Germinal center (tissue), 1 donor: ENCODE measurements at places on chromosomes 1 and 21.

- no peak for DNase-seq
Measured at GRCh38 chr1:165637427-165637826, 6.4 kb downstream of the MGST3 start.

GRCh38 chr1:221921936-221922335 is 180.0 kb upstream of the DUSP10 start:
- no peak for DNase-seq

DNA sequence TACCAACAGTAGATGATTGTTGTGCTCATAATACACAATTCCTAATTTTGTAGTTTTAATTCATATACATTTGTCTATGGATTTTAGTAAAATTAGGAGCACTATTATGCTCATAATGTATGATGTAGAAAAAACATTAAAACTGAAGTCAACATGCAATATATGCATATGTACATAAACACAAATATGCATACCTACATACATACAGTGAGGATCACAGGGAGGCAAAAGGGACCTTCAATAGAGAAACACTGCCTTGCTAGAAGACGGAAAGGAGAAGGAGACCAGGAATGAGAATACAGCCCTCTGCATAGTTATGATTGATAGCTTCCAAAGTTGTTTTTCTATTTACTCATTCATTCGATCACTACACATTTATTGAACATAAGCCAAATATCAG is 606.5 kb downstream of the LMO4 start:
- DNase-seq = no peak

DNA sequence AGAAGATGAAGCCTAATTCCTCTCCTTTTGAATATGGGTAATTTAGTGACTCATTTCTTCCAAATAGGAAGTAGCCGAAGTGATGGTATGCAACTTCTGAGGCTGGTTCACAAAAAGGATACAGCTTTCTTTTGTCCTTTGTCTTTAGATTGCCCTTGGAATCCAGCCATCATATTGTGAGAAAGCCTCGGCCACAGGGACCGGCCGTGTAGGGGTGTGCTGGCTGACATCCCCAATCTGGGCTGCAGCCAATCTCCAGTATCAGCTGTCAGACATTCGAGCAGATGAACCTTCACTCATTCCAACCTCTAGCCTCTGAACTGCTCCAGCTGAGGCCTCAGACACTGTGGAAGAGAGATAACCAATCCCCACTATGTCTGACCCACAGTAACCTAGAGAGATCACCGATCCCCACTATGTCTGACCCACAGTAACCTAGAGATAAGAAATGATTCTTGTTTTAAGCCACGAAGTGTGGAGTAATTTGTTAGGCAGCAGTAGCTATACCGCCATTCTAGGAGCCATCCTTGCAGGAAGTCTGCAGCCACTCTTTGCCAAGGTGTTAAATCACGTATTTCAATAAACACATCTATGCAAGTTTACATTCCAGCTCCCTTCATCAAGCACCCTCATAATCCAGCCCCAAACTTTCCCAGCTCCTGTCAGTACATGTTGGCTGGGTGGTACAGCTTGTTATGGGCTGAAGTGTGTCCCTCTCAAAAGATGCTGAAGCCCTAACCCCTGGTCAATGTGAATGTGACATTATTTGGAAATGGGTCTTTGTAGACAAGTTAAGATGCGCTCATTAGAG is 2.9 kb upstream of the DIP2A start:
- no peak for DNase-seq

- DNase-seq = no peak
Measured at GRCh38 chr1:234368320-234369032, 4.8 kb upstream of the COA6 start.

- no peak for DNase-seq
Measured at GRCh38 chr1:223429313-223429731, 36.1 kb downstream of the CCDC185 start.

DNA sequence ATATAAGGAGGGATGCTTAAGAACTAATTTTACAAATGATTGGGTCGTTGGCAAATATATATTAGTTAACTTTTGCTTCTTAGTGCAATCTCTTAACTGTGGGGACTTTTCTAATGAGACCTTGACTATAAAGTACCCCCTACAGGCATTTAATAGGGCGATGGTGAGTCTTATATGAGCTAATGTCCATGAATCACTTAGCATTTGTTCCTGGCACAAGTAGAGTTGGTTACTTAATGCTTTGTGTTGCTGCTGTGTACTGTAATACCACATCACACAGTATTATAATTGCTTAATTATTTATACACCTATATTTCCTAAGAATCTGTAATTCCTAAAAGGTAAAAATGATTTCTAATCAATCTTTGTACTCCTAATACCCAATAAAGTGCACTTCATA is 25.3 kb upstream of the TMCO1 start:
- no peak for DNase-seq

DNA sequence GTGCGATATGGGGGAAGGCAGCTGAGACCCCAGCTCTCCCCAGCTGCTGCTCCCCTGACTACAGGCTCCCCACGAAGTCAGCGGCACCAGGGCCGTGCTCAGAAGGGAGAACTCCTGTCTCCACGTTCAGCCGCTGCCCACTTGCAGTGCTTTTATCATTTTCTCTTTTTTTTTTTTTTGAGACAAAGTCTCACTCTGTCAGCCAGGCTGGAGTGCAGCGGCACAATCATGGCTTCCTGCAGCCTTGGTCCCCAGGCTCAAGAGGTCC is 933 bp upstream of the FTCD start:
- DNase-seq = no peak

- no peak for DNase-seq
Measured at GRCh38 chr21:37767984-37768383, 148.3 kb downstream of the KCNJ6 start.

DNA sequence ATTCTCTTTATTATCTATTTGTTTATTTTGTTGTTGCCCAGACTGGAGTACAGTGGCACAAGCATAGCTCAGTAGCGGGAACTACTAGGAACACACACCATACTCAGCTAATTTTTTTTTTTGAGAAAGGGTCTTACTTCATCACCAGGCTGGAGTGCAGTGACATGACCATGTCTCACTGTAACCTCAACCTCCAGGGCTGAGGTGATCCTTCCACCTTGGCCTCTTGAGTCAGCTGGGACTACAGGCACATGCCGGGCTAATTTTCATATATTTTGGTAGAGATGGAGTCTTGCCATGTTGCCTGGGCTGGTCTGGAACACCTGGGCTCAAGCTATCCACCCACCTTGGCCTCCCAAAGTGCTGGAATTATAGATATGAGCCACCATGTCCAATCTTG is 5.3 kb upstream of the TXNIP start:
- DNase-seq = no peak

- DNase-seq = no peak
Measured at GRCh38 chr1:177476676-177477075, 305.9 kb downstream of the BRINP2 start.

DNA sequence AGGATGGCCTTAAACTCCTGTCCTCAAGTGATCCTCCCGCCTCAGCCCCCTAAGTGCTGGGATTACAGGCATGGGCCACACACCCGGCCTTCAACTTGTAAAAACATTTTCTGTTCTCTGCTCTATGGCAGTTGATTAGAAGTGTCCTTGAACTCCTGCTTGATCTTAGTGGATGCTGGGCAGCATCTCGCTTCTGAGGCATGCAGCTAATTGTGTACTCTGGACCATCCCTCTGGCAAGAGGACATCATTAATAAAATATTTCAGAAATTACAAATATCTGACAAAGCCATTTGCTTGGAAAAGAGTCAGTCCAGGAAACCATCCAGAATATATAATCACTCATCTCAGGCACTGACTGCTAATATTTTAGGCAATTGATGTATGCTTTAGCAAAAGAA is 8.1 kb downstream of the NGF start:
- no peak for DNase-seq

DNA sequence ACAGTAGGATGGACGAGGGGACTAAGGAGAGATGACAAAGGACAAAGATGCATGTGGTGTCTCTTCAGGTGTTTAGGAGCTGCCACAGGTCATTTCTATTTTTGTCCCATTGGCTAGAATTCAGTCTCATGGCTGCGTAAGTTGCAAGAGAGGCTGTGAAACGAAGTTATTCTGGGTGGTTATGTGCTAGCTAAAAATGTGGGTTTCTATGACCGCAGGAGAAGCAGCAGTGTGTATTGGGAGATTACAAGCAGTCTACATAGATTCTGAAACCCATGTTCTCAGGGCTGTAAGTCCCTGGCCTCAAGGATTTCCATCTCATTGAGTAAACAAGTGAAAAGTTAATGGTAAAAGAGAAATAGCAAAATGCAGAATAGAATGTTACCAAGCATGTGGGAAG is 110.7 kb downstream of the SPATA46 start:
- DNase-seq = no peak

- no peak for DNase-seq
Measured at GRCh38 chr1:168410464-168410863, 129.8 kb downstream of the TBX19 start.

DNA sequence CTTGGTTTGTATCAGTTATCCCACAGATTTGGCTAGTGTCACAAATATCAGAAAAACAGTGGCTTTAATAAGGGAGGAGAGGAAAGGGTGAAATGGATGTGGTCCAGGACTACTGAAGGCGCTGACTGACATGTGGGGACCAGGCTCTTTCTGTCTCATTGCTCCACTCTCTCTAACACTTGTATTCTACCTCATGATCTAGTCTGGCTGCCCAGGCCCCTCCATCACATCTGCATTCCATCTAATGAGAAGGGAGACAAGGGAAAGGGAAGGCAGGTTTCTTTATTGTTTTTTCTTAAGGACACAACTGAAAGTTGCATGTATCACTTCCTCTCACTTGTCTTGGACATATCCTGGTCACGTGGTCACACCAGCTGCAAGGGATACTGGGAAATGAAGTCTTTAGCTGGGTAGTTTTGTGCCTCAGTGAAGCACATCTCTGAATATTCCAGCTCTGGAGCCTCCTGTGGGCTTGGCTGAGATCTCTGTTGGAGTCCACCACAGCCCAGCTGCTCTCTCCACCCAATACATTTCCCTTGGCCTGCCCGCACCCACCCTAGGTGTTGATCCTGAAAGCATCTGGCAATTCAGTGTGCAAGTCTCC is 42.0 kb upstream of the PADI2 start:
- no peak for DNase-seq

GRCh38 chr1:181104790-181105133 is 16.3 kb downstream of the IER5 start:
- DNase-seq = no peak

GRCh38 chr1:22608361-22608760 is 28.1 kb upstream of the C1QA start:
- no peak for DNase-seq

GRCh38 chr21:26025536-26026512 is 144.7 kb downstream of the APP start:
- DNase-seq = no peak

DNA sequence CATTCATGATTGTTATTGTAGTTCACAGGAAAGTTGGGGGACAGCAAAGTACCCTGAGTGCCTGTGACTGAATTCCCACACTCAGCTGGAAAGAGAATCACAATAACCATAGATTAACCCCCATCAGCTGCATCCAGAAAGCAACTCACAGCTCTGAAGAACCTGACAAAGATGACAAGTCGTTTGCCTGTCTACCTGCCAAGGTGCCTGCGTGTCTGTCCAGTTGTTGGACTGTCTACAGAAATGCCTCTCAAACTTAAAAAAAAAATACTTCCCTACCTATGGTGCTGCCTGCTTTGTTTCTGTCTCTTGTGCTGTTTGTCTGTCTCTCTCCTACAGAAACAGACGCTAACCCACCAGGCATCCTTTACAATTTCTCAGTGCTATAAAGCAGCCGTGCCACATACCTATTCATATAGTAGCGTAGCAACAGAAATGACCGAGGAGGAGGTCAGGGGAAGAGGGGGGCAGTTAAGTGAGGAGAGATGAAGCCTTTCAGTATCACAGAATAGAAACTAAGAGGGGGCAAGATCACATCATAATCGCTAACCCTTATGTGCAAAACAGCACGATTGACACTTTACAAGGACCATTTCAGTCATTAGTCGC is 154.6 kb upstream of the HMGB4 start:
- no peak for DNase-seq

GRCh38 chr1:87523466-87523865 is 194.8 kb downstream of the LMO4 start:
- DNase-seq = no peak

GRCh38 chr1:208600456-208601190 is 356.4 kb upstream of the PLXNA2 start:
- no peak for DNase-seq

GRCh38 chr1:183736343-183736742 is 68.6 kb upstream of the RGL1 start:
- no peak for DNase-seq

DNA sequence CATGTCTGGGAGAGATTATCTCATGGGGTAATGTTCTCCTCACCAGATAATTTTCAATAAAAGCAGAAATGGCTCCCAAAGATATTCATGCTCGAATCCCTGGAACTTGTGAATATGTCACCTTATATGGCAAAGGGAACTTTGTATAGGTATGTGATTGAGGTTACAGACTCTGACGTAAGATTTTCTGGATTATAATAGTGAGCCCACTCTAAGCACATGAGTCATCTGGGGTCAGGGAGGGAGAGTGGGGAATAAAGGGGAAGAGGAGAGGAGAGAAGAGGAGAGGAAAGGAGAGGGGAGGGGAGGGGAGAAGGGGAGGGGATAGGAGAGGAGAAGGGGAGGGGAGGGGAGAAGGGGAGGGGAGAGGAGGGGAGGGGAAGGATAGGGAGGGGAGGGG is 1193.9 kb downstream of the PLA2G4A start:
- no peak for DNase-seq

GRCh38 chr1:93616996-93617669 is 64.5 kb downstream of the BCAR3 start:
- no peak for DNase-seq

DNA sequence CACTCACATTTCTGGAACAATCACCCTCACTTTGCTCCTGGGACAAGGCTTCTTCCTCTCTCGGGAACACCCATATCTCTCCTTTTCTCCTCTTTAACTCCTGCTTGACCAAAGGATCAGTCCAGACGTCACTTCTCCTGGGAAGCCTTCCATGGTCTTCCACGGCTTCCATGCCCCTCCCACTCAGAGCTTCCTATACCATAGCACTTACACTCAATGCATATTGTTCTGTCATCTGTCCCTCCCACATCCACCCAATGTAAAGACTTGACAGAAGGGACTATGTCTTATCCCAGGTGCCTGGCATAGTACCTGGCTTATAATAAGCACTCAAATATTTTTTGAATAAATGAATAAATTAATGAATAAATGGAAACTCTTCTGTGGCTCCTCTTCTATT is 28.2 kb downstream of the CD34 start:
- DNase-seq = no peak

DNA sequence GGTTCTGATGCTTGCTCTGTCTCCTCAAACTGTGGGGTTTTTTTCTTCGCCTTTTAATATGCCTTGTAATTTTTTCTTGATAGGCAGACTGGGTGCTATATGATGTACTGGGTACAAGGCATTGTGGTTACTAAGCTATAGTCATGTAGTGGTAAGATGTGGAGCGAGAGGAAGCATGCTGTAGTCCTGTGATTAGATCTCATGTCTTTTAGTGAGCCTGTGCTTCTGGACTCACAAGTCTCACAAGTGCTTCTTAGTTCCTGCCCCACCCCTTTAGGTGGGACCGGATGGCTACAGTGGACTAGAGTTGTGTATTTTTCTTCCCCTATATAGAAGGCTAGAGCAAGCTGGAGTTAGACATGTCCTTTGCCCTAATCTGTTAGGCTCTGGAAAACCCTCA is 178.7 kb downstream of the DNM3 start:
- no peak for DNase-seq
